Uterine smooth muscle cell (primary cell): ENCODE measurements at places on chromosomes 11 and 22. TPM values are rescaled to one million over a fixed set of nuclear protein-coding genes. Genes with fewer than 3 reads are reported as not detected.

The OR51F2 gene
- total RNA-seq = not detected in 2 replicates

The PTGDR2 gene
- 0.11 and 0.12 TPM in 2 replicates for total RNA-seq

The HTR3A gene
- under 0.01 TPM in 1 of 2 replicates, not detected in the other for total RNA-seq

The MUC2 gene
- under 0.01 TPM in 1 of 2 replicates, not detected in the other for total RNA-seq

The NAA40 gene
- 7.3 and 8.7 TPM in 2 replicates for total RNA-seq

The OR8D4 gene
- not detected in 2 replicates for total RNA-seq

The SCO2 gene
- total RNA-seq = 2.7 and 4.5 TPM in 2 replicates

The MAPK8IP1 gene
- 10.1 and 12.3 TPM in 2 replicates for total RNA-seq

The IL17REL gene
- total RNA-seq = not detected in 2 replicates

The MCHR1 gene
- total RNA-seq = 0.50 and 0.55 TPM in 2 replicates

The NPTXR gene
- 2.0 and 4.6 TPM in 2 replicates for total RNA-seq

The MS4A6A gene
- total RNA-seq = not detected in 2 replicates

The MN1 gene
- under 0.01 and 0.11 TPM in 2 replicates for total RNA-seq

The PLEKHB1 gene
- total RNA-seq = 0.33 and 2.5 TPM in 2 replicates

The PRODH gene
- 0.12 TPM in 1 of 2 replicates, not detected in the other for total RNA-seq

The BATF2 gene
- total RNA-seq = 0.50 and 0.77 TPM in 2 replicates

The TREH gene
- total RNA-seq = under 0.01 TPM in 1 of 2 replicates, not detected in the other

The CASP5 gene
- not detected in 2 replicates for total RNA-seq

The MAJIN gene
- not detected in 2 replicates for total RNA-seq

The MYEOV gene
- 0.62 and 5.2 TPM in 2 replicates for total RNA-seq

The GGTLC2 gene
- total RNA-seq = not detected in 2 replicates

The CCDC117 gene
- 15.2 and 15.9 TPM in 2 replicates for total RNA-seq

The BRSK2 gene
- 0.50 TPM in 1 of 2 replicates, not detected in the other for total RNA-seq

The ZNF215 gene
- total RNA-seq = 10.4 and 10.6 TPM in 2 replicates

The OR51V1 gene
- total RNA-seq = not detected in 2 replicates

The MEI1 gene
- 1.5 and 2.1 TPM in 2 replicates for total RNA-seq

The ANO5 gene
- 0.44 and 0.75 TPM in 2 replicates for total RNA-seq

The SHANK2 gene
- 1.9 and 2.8 TPM in 2 replicates for total RNA-seq

The CD6 gene
- not detected in 2 replicates for total RNA-seq

The SCGB1A1 gene
- total RNA-seq = not detected in 2 replicates

The ALDH3B1 gene
- 16.7 and 36.6 TPM in 2 replicates for total RNA-seq

The VWA5A gene
- 10.5 and 11.8 TPM in 2 replicates for total RNA-seq

The TOMT gene
- not detected in 2 replicates for total RNA-seq

The SPA17 gene
- total RNA-seq = 17.1 and 26.1 TPM in 2 replicates

The LYVE1 gene
- total RNA-seq = 0.12 and 0.22 TPM in 2 replicates

The NEU3 gene
- total RNA-seq = 6.9 and 7.7 TPM in 2 replicates

The OR2AG1 gene
- total RNA-seq = not detected in 2 replicates

The ANGPTL5 gene
- total RNA-seq = not detected in 2 replicates

The DYNC2H1 gene
- 69.8 and 91.6 TPM in 2 replicates for total RNA-seq

The ST14 gene
- under 0.01 TPM in 1 of 2 replicates, not detected in the other for total RNA-seq

The CCDC157 gene
- 1.6 and 2.5 TPM in 2 replicates for total RNA-seq

The POTEH gene
- not detected in 2 replicates for total RNA-seq

The CLDN5 gene
- total RNA-seq = 1.1 TPM in 2 replicates

The C11orf91 gene
- total RNA-seq = not detected in 2 replicates

The SCGB2A2 gene
- not detected in 2 replicates for total RNA-seq

The NPAS4 gene
- not detected in 2 replicates for total RNA-seq
